GM13977 (cell line): ENCODE measurements at places on chromosomes 16 and 17.

DNA sequence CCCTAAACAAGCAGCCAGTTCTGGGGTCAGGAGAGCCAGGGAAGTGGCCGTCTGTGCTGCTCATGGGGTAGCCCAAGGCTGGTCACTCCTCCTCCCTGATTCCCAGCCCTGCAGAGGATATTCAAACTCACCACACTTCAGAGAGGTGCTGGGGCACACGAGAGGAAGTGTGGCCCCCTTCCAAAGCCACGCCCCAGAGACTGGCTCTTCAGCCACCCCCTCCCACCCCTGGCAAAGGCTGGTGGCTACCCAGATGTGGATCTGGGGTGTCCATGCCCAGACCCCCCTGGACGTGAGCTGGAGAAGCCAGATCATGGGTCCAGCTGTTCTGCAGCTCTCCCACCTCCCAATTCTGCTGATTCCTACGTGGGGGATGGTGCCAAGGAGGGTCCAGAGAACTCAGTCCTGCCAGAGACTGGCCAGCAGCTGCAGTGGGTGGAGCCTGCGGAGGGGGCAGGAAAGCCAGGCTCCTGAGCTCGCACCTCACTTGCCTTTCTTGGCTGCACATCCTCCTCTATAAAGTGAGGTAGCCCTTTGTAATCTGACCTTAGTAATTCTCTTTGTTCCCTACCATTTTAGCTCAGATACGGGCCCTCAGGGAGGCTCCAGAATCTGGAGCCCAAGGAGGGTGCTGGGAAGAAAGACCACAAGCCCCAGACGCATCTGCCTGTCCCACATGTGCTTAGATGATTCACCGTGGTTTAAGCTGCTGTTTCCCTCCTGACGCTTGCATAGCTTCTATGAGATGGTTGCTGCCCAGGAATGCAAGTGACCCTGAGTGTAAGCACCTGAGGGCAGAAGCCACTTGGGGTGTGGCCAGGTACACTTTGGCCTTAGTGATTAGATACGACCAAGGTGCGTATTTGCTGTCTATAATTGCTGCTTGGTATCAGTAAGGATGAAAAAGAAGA, 15.3 kb downstream of the SDK2 start:
- no peak for DNase-seq

DNA sequence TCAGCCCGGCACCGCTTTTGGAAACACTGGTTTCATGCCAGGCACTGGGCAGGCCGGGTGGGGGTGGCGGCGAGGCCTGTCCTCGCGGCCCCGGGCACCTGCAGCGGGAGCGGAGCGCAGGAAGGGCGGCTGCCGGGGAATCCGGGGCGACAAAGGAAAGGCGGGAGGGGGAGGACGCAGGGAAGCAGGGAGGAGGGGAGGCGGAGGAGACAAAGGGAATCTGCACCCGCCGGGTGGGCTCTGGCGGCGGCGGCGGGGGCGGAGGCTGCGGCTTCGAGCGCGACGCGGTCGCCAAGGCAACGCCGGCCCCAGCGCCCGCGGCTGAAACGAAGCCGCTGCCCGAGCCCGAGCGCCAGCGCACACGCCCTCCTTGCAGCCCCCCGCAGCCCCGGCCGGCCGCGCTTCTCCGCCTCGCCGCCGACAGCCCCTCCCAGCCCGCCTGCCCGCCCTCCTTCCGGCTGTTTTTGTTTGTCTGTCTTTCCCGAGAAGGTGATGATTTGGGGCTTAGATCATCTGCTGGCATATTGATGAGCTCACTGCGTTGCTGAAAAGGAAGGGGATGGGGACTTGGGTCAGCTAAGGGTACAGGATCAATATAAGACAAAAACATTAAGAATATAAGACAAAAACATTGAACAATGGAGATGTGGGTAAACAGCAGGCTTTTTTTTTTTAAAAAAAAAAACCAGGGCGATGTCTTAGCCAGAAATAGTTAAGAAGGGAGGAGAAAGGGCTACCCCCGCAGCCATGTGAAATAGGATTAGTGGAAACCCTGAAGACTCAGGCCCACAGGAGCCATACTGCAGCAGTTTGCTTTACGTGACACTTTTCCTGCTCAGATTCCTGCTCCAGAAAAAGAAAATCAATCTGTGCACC, 32.7 kb downstream of the CDK5R1 start:
- DNase-seq = peak; percentile 69

GRCh38 chr17:76266244-76266938, 1.2 kb downstream of the UBALD2 start:
- no peak for DNase-seq

DNA sequence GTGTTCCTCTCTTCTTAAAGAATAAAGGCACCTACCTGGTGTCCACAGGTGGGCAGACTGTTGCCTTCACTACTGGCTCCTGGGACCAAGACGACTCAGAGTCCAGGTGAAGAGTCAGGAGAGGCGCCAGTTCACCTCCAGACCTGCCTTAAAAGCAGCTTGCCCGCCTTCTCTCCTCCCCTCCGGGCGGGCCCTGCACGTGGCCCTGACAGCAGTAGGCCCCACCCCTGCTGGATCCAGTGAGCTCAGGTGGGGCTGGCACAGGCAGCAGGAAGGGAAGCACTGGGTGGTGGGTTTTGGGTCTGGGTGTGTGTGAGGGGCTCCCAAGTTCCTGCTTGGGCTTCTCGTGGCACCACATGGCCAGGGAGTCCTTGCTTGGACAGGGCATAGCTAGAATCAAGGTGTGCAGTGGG, at the start of gene TNS4:
Gene TNS4, minus strand, starts transcription at position 125 of the 413 bp plus-strand sequence. CDS start 5,198 bp downstream, outside the sequence.
- DNase-seq = no peak
